Muscle of arm (tissue), 14 donors: ENCODE measurements at places on chromosomes 2 and 18.

GRCh38 chr2:45905632-45905958 lies 254.1 kb downstream of the PRKCE start:
- DNase-seq: no peak

DNA sequence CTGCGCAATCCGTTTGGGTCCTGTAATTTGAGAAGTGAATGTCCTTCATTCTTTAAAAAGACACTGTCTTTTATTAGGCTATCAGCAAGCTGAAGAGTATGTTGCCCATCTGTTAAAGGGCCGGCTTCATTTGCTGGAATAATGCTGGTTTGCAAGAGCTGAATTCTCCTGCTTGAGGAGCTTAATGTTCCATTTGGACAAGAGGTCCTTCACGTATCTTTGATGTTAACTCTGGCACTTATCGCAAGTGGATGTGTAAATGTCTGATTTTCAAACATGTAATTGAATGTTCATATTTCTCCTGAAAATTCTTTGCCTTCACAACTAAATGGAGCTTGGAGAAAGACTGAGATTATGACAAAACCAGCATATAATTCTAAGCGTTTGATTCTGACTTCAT lies 280.8 kb upstream of the NRP2 start:
- no peak for DNase-seq

- DNase-seq: no peak
These were observed 38.7 kb downstream of the AAK1 start for GRCh38 chr2:69604836-69605235.

GRCh38 chr2:191014653-191015020 lies 666 bp upstream of the STAT1 start:
- DNase-seq: no peak

DNA sequence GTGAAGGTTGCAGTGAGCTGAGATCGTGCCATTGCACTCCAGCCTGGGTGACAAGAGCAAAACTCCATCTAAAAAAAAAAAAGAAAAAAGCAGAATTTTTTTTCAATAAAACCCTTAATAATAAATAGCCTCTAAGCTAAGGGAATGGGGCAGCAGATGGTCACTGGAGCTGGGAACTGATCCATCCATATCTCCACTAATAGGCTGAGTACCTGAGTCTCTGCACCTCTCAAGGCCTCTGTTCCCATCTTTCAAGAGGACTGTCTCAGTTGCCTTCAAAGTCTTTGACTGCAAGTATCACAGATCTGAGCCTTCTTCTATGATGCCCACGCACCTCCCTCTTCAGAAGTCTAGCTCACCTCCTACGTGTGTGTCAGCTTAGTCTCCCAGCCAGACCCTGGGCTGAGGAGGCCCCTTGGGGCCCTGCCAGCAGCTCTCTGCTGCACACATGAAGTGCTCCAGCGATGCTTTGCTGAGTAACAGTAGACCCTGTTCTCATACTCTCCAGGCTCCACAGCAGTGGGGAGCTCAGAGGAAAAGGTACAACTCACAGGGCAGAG lies 32.9 kb downstream of the ST8SIA5 start:
- DNase-seq: no peak

DNA sequence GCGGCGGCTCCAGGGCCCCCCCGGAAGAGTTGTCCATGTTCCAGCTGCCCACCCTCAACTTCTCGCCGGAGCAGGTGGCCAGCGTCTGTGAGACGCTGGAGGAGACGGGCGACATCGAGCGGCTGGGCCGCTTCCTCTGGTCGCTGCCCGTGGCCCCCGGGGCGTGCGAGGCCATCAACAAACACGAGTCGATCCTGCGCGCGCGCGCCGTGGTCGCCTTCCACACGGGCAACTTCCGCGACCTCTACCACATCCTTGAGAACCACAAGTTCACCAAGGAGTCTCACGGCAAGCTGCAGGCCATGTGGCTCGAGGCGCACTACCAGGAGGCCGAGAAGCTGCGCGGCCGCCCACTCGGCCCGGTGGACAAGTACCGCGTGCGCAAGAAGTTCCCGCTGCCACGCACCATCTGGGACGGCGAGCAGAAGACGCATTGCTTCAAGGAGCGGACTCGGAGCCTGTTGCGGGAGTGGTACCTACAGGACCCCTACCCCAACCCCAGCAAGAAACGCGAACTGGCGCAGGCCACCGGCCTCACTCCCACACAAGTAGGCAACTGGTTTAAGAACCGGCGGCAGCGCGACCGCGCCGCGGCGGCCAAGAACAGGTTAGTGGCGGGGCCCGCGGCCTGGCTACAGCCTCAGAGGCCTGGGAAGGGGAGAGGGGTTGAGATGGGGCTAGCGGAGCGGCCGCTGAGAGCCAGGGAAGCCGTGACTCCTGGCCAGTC lies 965 bp downstream of the SIX3 start:
- no peak for DNase-seq

- DNase-seq: no peak
These were observed 7.9 kb upstream of the CFAP36 start for GRCh38 chr2:55511508-55512124.

DNA sequence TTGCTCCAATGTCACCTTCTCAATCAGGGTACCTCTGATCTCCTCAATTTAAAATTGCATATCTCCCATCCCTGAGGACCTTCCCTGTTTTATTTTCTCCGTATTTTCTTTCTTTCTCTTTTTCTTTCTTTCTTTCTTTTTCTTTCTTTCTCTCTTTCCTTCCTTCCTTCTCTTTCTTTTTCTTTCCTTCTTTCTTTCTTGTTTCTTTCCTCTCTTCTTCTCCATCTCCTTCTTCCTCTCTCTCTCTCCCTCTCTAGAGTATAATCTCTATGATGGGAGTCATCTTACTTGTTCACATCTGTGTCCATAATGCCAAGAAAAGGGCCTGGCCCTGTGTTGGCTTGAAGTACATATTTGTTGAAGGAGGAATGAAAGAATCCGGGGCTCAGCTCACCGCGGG lies 21.3 kb upstream of the SIX2 start:
- no peak for DNase-seq
